ENCODE measurements at places on chromosomes 12 and 14.

DNA sequence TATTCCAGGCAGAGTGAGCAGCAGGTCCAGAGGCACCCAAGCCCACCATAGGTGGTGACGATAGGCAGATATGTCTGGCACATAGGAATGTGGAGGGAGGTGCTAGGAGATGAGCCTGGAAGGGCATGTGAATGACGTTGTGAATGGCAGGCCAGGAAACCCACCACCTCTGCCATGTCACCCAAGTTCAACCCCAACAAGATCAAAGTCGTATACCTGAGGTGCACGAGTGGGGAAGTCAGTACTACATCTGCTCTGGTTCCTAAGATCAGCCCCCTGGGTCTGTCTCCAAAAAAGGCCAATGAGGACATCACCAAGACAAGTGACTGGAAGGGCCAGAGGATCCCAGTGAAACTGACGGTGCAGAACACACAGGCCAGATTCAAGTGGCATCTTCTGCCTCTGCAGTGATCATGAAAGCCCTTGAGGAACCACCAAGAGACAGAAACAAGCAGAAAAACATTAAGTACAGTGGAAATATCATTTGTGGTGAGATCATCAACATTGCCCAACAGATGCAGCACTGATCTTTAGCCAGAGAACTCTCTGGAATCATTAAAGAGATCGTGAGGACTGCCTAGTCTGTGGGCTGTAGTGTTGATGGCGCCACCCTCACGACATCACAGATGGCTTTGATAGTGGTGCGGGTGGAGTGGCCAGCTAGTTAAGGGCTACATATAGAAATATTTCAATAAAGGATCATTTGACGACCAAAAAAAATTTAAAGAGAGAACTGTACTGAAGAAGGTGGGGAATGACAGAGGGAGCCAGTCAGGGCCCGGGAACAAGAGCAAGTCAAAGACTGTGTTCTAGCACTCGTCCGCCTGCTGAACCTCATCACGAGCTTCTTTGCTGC is 99.7 kb downstream of the ZFP36L1 start:
- DNase-seq, result no peak

DNA sequence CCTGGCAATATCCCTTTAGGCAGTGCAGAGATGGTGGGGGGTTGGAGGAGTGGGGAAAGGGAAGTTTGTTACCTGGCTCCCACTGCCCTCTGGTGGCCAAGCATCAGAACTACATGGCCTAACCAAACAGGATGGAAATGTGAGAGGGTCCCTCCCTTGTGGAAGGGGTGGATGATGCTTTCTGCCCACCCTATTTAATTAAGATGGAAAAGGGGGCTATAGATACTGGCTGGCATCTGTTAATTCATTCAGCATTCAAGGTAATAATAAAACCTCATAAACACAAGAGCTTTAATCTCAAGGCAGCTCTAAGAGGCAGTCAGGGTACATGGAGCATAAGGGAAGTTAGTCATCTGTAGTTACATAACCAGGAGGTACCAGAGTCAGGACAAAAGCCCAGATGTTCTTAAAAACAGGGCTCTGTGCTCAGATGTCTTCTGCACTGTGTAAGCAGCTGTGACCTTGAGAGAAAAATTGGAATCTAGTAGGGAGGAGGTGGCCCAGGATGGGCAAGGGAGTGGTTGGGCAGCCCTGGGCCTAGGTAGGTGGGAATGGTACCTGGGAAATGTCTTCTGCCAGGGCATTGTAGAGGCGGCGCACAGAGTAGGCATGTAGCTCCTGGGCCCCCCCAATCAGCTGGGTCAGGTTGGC is 4.6 kb downstream of the AP1G2 start:
- no peak for DNase-seq

GRCh38 chr14:102500158-102500662 is 9.4 kb downstream of the ANKRD9 start:
- DNase-seq, result no peak

GRCh38 chr12:85872497-85873091 is 1.5 kb upstream of the NTS start:
- DNase-seq, result no peak

DNA sequence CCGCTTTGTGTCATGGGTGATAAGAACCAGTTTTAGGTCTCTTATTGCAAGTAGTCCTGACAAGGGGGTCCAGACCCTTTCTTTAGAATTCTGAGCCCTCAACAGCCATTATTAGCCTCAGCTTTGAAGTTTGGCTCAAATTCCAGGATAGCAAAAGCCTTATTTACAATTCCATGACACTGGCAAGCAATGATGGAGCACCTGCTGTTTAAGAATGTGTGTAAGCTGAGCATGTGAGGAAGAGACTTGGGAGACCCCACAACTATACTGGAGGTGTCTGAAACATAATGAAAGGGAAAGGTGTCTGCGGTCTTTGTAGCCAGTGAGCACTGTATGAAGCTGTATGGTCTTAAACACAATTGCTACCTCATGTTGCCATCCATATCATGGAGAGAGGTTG is 119.8 kb downstream of the TBX5 start:
- DNase-seq, result no peak

DNA sequence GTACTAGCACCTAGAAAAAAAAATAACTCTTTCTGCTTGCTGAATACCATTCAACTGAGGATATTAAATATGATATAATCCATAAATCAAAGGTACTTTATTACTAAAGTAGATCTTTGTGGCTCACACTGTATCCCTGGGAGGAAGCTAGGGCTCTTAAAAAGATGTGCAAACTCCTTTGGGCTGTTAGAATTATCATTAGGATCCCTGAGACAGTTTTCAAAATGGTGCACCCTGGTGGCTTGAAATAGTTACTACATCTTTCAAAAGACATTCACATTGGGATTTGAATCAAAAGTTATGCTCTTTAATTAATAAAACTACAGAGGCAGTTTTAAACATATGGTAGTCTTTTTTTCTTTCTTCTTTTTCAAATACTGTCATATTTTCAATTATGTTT is 228.5 kb upstream of the G2E3 start:
- DNase-seq, result no peak

- DNase-seq, result no peak
Observed at GRCh38 chr12:108567406-108568337, 5.3 kb downstream of the ISCU start.

GRCh38 chr14:72845683-72846082 is 48.2 kb downstream of the DPF3 start:
- DNase-seq, result no peak

- DNase-seq, result no peak
Observed at GRCh38 chr14:59292921-59293534, 104.6 kb downstream of the DAAM1 start.

DNA sequence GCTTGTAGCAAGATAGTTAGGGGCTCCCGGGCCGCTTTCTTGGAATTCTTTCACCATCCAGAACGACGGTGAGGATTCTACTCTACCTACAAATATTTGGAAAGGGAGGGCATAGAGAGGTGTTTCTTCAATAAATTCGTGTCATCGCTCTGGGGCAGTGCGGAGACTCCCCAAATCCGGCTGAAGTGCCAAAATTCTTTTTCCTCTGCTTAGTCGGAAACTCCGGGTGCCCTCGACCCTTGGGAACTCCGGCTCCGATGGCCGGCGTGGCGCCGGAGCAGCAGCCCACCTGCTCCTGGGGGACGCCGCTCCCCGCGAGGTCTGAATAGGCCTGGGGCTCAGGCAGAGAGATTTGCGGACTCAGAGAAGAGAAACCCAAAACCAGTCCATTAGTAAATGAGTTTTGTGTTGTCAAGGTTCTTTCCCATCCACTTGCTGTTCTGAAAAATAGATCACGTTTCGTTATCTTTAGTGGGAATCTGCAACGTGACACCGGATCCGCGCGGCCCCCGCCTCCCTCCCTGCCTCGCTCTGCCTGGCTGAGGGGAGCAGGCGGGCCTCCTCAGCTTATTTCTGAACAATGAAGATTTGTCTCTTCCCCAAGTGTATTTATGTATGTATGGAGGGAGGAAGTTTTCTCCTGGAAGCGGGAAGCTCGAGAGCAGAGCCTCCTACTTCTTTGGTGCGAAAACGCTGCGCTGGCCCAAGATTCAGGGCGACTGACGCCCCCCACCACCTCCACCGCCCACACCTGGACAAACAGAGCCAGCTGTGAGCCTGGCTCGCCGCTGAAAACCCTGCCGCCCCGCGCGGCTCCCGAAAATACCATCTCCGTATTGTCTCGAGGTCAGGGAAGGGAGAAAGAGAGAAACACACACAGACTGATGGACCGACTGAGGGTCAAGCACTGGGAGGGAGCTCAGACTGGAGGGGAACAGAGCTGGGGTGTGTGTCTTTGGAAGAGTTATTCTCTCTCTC is 3.7 kb upstream of the SIX1 start:
- DNase-seq, result no peak

- DNase-seq, result no peak
Observed at GRCh38 chr14:50373959-50374358, 22.7 kb downstream of the CDKL1 start.

DNA sequence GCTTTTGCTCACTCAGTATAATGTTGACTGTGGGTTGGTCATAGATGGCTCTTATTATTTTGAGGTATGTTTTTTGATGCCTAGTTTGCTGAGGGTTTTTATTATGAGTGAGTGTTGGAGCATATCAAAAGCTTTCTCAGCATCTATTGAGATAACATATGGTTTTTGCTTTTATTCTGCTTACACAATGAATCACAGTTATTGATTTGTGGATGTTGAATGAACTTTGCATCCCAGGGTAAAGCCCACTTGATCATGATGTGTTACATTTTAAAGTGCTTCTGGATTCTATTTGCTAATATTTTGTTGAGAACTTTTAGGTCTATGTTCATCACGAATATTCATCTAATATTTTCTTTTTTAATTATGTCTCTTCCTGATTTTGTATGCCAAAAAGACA is 1260.3 kb downstream of the TMEM121 start:
- no peak for DNase-seq

- DNase-seq, result no peak
Observed at GRCh38 chr12:93229494-93230325, 148.0 kb upstream of the NUDT4 start.

GRCh38 chr12:10235761-10236631 is 23.3 kb downstream of the GABARAPL1 start:
- no peak for DNase-seq

- DNase-seq, result no peak
Observed at GRCh38 chr12:119204131-119204530, 25.4 kb downstream of the HSPB8 start.

- DNase-seq, result no peak
Observed at GRCh38 chr12:44873898-44874297, 2.2 kb downstream of the NELL2 start.

GRCh38 chr12:119505001-119505400 is 88.6 kb upstream of the TMEM233 start:
- no peak for DNase-seq

- DNase-seq, result no peak
Observed at GRCh38 chr12:30602678-30603077, 93.0 kb downstream of the IPO8 start.

DNA sequence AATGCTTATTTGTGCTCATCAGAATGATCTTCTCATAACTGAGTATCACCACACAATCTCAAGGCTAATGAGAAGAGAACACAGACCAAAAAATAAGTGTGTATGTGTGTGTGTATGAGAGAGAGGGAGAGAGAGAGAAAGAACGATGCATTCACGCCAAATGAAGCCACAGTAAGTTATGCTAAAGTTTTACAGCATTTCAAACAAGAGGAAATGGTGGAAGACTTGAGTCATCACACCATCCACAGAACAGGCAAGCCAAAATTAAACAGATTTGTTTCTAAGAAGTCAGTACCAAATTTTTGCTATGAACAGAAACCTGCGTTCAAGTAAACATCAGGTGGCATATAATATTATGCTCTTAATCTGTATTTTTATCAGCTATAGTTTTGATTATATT is 141.2 kb downstream of the MED13L start:
- DNase-seq, result no peak

DNA sequence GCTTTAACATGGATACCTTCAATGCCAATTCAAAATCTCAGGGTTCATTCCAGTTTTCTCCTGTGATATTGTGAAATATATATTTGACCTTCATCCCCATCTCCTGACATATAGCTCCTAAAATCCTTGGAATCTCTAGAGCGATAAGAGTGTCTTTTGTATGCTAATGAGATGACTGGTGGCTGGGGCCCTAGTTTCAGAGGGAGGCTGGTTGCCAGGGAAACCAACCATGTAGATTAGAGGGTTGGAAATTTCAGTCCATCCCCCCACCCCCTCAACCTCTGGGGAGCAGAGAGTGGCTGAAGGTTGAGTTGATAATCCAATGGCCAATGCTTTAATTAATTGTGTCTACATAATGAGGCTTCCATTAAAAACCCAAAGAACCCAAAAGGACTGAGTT is 59.4 kb downstream of the SDR9C7 start:
- no peak for DNase-seq

GRCh38 chr12:51407604-51408003 is 16.4 kb upstream of the GALNT6 start:
- no peak for DNase-seq

DNA sequence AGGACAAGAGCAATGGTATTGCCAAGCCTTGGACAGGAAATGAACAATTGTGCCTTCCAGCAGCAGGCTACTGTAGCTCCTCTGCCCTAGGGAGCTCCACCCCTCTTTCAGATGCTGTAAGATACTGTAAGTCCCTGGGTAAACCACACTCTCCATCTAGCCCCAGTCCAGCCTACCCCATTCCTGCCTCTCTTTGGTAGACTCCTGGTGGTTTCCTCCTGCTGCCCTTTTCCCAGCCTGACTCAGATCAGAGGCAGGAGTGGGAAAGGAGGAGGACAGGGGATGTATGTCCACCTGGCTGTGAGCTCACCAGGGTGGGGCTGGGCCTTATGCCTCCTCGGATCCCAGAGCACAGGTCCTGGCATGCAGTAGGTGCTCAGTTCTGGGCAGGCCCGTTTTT is 174.6 kb downstream of the ESRRB start:
- DNase-seq, result no peak

All from SIG-M5 (cell line).